ENCODE measurements at places on chromosomes 2 and 18.

DNA sequence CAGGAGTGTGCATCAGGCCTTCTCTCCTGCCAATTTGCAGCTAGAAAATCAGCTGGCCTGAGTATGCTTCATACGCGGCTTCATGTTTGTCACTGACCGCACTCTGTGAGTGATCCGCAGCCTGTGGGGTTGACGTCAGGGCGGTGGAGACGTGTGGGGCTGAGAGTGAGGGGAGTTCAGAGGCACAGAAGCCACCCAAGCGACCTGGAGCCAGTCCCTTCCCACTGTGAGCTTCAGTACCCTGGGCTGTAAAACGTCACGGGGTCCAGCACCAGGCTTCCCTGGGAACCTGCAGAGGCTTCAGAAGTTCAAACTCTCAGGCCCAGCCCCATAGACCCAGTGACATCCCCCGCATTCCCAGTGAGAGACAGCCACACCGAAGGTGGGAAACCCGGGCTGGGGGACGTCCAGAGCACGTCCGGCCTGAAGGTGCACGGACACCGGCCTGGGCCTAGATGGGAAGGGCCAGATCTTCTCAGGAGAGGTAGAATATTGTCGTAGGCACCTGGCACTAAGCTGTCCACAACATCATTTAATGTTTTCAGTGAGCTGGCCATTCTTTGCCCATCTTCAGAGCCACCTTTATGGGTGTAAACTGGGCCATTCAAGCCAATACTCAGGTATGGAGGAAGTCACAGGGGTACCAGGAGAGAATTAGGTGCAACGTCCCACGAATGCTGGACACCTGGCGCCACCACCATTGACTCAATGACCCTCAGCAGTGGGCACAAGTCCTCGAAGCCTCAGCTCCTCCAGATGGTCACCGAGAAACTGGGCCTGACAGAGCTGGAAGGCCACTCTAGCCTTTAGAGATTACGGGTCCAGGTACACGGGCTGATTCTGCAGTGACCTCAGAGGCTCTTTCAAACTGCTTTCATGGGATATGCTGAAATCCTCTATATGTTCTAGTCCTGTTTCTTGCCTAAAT, 235.6 kb upstream of the MYT1L start:
- no peak for DNase-seq

- DNase-seq, result no peak
Observed at GRCh38 chr2:239779584-239779983, 245.6 kb downstream of the NDUFA10 start.

- DNase-seq, result no peak
Observed at GRCh38 chr2:71930049-71930681, 217.5 kb downstream of the CYP26B1 start.

DNA sequence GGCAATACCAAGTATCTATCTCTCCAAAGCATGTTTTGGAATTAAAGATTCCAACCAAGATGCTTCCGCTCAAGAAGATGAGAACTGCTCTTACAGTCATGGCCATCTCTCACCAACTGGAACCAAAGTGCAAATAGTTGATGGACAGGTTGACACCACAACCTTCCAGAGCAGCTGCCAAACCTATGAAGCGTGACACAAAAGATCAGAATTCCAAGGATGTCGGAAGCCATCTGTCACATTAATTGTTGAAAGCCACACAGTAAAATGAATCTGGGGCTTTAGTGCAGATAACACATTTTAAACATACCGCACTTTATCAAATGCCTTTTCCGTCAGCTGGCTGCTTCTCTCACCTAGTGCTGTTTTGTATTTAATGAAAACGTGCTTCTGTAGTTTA, 195.7 kb downstream of the CDH20 start:
- DNase-seq, result no peak

GRCh38 chr2:195026261-195026660, 630.8 kb upstream of the SLC39A10 start:
- DNase-seq, result peak; percentile 10

GRCh38 chr2:191155608-191156071, 4.8 kb upstream of the STAT4 start:
- peak; percentile 66 for DNase-seq

DNA sequence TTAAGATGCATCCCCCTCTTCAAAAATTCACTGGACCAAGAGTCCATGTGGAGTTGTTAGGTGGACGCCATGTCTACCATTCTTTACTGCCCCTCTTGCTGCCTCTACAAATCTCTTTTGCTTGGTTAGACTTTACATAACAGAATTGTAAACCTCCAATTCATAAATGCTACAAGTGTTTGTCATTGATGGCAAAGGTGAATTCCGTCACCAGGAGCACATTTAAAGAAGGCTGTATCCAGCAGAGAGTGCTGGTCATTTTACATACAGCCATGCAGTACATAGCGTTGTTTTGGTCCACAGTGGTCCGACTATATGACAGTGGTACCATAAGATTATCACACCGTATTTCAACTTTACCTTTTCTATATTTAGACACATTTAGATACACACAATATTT, 274.5 kb downstream of the MYCN start:
- DNase-seq, result no peak

DNA sequence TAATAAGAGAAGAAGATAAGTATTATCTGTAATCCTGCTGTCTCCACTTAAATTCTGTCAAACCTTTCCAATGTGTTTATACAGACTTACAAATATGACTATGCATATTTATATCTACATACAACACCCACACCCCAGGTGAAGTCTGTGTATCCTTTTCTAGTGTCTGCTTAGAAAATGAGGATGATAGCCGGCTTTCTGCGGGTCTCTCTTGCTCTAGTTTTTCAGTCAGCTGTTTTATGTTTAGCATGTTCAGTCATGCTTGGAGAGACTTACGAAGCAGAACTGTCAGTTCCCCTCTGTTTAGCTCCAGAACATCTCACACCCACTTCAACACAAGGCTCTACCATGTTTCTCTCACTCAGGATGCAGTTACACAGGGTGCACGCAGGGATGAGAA, 137.3 kb upstream of the NFATC1 start:
- DNase-seq, result peak; percentile 17

DNA sequence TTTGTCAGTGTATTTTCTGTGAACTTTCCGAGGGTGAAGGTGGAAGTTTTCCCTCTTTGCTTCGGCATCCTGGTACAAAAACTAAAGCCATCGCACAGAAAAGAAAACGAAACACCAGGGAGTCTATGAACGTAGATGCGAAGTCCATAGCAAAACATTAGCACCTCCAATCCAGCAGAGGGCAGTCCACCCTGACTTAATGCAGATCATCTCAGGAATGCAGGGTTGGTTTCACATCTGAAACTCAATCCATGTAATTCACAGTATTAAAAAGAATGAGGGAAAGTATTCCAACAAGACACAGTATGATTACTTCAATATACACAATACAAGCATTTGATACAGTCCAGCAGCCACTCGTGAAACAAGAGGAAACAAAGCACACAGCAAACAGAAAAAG, 70.8 kb downstream of the RTP5 start:
- no peak for DNase-seq

- peak; percentile 57 for DNase-seq
Observed at GRCh38 chr2:119517433-119517832, 6.8 kb downstream of the SCTR start.

GRCh38 chr2:101205521-101206479, 46.9 kb upstream of the CNOT11 start:
- peak; percentile 85 for DNase-seq

- no peak for DNase-seq
Observed at GRCh38 chr2:180255981-180256380, 248.9 kb upstream of the CWC22 start.

DNA sequence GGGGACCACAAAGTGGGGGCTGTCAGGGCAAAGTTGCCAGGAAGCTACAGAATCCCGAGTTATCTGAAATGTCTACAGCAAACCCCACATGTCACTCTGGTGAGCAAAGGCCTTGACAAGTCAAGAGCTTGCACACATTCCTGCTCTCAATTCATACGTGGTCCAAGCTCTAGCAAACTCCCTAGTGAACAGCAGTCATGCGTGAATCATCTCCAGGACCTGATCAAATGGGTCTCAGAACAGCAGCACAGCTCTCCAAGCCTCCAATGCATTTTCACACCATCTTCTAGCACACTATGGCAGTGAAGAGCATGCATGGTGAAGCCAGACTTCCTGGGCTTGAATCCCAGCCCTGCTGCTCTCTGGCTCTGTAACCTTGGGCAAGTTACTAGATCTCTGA, 68.5 kb downstream of the MYO5B start:
- DNase-seq, result peak; percentile 31

DNA sequence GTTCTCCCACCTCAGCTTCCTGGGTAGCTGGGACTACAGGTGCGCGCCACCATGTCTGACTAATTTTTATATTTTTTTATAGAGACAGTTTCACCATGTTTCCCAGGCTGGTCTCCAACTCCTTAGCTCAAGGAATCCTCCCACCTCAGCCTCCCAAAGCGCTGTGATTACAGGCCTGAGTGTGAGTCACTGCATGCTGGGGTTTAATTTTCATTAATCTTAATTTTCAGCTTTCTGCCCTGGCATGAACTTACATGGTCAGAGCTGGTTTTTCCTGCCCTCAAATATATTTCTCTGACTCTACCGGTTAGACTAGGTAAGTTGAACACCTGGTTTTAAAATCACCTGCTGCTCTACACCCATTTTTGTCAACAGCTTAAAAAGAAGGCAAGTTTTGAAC, 3.1 kb downstream of the MARCHF7 start:
- DNase-seq, result peak; percentile 86

DNA sequence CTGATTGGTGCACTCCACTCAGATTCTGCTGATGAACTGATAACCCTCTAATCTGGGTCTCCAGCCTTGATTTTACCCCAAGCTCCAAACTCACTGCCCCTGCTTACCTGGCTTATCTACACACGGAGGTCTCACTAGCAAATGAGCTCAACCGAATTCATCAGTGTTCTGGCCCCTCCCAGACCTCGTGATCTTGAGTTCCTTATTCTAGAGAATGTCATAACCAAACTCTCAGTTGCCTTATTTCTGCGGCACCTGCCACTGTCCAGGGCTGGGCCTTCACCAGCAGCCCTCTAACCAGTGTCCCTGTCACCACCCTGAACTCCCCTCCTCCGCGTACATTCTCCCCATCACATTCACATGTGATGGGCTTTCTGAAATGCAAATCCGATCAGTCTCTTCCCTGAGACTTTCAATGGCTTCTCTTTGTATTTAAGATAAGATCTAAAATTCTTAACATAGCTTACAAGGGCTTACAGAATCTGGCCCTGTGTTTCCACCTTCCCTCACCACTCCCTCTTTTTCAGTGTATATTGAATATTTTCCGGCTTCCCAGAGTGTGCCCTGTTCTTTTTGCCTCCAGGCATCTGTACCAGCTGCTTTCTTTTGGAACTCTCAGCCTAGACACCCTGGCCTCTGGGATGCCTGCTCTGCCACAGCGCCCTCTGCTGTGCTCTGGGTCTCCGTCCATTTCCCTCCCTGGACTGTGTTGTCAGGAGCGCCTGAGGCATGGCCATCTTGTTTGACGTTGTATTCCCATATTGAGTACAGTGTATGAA, 31.1 kb downstream of the NAB1 start:
- DNase-seq, result peak; percentile 77

DNA sequence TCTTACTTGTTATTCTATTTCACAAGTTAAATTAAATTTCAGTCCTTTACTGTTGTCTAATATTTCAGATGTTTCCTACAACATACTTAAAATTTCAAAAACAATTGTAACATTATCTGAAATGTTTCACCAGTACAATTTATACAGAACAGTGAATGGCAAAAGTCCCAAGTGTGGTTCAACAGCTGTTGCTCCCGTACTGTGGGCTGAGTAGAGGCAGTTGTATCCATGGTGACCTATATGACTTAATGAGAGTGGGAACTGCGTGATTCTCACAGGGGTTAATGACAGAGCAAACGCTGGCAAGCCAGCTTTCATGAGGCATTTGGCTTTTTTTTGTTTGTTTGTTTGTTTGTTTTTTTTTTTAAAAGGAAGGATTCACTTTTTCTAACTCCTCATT, 5.3 kb upstream of the PLCL1 start:
- no peak for DNase-seq

DNA sequence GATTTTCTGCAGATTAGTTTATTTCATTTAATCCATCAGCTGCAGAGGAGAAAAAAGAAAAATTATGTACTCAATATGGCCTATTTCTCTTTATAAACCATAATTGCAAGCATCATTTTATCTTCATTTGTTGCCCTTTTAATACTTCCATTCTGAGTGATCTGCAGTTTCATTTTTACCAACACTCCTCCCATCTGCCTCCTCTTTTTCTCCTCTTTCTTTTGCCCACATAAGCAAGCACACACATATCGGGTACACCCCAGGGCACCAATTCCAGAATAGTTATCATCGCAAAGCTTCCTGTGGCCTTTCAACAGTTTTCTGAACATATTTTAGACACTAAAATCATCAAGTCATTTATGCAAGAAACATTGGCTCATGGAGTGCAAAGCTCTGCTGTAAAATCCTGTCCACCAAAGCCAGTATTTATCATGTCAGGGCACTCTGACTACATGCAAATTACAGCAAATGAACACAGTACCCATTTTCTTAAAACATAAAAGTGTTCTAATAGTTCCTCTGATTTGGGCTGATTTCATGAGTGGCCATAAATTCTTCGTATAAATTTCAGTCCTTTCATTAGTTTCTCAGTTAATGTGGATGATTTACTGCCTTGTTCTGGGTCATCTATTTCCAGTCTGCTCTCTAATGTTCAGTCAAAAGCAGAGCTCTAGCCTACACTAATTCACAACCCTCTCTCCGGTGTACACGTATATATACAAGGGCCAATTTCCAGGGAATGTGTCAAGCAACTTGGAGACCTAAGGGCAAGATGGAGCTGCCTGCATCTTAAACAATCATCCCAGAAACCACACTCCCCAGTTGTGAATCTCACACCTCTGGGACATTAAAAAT, 281.3 kb downstream of the STK39 start:
- no peak for DNase-seq

DNA sequence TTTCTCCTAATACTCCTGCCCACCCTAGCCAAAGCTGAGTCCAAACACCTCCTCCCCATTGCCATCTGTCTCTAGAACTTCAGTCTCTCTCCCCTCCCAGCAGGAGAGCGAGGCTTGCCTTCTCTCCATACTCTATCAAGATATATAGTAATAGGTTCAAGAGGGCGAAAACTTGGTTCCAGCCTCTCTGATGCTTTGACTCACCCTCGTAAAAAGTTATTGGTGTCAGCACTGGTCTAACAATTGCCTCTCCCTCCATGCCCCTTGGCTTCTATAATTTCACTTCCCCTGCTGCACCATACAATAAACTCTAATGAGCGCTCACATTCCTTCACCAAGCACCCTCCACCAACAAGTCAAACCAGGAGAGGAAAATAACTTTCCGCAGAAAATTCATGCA, 797.3 kb downstream of the BCL11A start:
- no peak for DNase-seq

DNA sequence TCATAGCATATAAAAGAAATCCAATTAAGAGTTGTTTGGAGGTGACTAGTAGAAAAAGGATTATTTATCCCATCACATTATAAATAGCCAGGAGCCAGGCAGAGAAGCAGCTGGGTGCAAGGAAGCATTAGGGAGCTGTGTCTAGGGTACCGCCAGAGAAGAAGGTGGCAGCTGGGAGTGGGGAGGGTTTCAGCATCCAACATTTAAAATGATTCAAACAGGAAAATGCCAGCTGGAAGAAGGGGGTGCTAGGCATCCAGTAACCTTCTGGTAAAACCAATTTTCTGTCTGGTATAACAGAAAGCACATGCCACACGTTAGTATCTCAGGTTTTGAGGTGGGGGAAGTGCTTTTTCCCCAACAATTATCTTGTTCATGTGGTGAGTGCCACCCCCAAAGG, 452.4 kb downstream of the ZEB2 start:
- DNase-seq, result no peak

GRCh38 chr2:169190197-169190775, 120.9 kb downstream of the DHRS9 start:
- peak; percentile 27 for DNase-seq

Data from epithelial cell of esophagus (primary cell).